Mucosa of gallbladder (tissue), 1 donor: ENCODE measurements at places on chromosomes 7 and 10. TPM values are rescaled to one million over a fixed set of nuclear protein-coding genes. Genes with fewer than 3 reads are reported as not detected.
A peak's percentile ranks its signal among the peaks of the same experiment; 100 is the strongest.

The HOXA5 gene
- 0.81 TPM for total RNA-seq

The TMEM196 gene
- total RNA-seq, result not detected

DNA sequence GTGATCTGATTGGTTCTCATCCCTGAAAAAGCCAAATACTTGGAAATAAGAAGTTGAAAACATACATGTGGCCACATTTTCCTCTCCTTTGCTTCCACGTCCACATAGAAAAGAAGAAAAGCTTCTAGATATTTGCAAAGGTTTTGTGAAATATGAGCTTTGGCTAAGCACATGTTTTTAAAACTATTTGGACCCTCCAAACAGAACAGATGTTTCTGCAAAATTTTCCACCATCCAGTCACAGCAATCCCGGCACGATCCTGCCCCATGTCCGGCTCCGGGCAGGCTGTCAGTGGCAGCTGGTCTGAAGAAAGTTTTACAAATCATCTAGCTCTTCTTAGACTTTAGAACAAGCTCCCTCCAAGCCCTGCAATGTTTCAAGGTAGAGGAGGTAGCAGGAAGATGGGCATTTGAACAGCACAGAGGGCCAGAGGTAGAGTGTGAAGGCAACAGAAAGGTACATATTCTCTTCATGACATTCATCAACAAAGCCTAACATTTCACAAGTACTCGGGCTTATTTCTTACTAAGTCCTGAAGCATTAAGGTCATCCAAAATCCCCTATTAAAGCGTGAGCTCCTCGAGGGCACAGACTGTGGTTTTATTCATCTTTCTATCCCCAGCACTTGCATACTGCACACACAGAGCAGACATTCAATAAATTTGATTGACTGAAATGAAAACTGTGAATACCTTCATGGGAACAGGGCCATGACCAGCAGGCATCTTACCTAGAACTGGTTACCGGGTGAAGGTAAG, 110.1 kb downstream of the JAZF1 start:
- no peak for DNase-seq

- no peak for DNase-seq
Observed at GRCh38 chr7:159004411-159004810, 140.3 kb downstream of the VIPR2 start.

The COL13A1 gene
- 2.5 TPM for total RNA-seq

- DNase-seq, result no peak
Observed at GRCh38 chr7:136942401-136942800, 73.9 kb downstream of the CHRM2 start.

GRCh38 chr7:157401567-157402387, 65.0 kb downstream of the DNAJB6 start:
- DNase-seq, result no peak

GRCh38 chr10:29524720-29525119, 110.1 kb downstream of the SVIL start:
- DNase-seq, result no peak

DNA sequence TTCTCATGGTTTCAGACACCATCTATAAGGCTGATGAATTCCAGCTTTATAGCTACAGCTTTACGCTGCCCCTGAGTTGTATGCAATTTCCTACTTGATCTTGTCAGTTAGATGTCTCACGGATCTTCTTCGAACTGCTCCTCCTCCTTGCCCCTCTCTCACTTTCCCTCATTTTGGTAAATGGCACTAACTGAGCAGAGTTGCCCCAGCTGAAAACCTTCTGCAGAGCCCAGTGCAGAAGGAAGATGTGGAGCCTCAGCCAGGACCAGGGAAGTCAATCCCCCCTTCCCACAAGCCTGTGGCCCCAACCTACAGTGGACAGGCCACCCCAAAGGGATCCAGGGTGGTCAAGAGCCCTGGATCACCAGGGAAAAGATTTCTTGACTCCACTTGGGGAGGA, 49.0 kb upstream of the SEPHS1 start:
- no peak for DNase-seq

DNA sequence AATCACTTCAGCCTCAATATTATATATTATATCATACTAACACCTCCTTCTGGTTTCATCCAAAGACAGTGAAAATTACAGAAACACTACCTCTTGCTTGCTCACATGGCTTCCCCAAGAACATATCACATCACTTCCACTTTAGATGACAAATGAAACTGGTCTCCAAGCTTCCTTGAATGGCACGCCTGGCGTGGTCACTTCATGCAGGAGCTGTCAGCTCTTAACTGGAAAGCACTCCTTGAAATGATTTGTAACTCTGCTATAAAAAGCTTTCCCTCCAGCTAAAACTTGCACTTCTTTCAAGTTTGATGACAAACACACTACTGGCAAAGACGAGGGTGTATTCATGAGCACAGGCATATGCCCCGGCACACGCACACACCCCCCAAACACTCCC, 84.1 kb upstream of the INHBA start:
- no peak for DNase-seq

DNA sequence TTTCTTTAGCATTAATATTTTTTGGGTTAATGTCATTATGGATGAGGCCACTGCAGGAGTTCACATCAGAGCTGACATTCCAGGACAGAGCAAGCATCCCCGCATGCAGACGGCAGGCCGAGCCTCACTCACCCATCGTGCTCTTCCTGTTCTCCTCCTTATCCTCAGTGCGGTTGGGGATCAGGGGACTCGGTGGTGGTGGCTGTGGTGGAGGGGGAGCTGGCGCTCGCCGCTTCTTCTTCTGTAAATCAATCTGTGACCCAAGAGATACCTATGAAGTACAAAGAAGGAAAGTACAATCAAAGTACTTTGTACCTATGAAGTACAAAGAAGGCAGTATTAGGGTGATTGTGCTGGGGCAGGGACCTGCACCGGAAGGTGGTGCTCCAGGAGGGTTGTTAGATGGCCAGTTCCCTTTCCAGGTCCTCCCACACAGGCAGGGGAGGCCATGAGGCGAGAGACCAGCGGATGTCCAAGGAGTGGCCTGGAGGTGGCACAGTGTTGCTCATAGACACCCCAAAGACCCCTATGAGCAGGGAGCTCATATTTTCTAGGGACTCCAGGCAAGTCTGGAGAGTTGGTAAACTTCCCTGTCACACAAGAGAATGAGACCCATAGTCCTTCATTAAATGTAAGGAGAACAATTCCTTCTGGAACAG, 231.4 kb downstream of the COBL start:
- no peak for DNase-seq

DNA sequence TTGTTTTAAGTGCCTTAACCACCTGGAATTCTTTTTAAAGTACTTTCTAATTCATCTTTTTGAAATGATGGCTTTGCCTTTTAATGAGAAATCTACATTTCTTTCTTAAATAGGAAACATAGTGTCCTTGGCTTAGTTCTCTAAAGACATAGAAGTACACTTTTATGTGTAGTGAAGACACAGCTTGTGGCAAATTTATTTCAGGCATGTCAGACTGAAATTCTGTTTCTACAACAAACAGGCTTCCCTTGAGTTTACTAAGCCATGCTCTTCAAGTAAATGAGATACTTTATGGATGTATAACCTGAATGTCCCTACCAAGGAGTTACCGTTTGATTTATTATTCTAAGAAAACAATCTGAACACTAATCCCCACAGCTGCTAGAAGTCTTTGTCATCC, 136.9 kb upstream of the MAGI2 start:
- DNase-seq, result no peak

DNA sequence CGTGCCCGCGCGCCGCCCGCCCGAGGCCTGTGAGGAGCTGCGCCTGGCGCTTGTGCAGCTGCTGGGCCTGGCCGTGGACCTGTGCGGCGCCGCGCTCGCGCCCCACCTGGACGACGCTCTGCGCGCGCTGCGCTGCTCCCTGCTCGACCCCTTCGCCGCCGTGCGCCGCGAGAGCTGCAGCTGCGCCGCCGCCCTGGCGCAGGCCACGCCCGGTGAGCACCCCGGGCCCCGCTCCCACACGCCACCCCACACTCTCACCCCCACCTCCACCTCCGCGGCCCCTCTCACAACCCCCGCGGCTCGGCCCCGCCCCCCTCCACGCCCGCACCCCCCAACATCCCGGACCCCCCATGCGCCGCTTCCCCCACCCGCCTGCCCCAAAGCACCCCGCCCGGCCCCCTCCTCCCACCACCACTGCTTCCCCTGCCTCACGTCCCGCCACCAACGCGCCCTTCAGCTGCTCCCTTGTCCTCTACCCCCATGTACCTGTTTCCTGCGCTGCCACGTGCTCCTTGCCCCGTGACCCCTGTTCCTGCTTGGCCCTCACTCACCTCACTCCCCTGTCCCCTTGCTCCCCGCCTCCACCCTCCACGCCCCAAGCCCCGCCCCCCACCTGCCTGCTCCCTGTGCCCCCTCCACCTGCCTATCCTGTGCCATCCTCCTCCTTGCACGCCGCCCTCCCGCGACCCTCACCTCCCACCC, at the start of gene PRKAR1B:
PRKAR1B (minus strand) TSS at position 178 of the 702 bp plus-strand sequence. CDS start 15,776 bp downstream, outside the sequence.
- no peak for DNase-seq

GRCh38 chr10:33773253-33773573, 438.7 kb upstream of the NRP1 start:
- DNase-seq, result peak; percentile 17

The UTF1 gene
- total RNA-seq, result not detected

DNA sequence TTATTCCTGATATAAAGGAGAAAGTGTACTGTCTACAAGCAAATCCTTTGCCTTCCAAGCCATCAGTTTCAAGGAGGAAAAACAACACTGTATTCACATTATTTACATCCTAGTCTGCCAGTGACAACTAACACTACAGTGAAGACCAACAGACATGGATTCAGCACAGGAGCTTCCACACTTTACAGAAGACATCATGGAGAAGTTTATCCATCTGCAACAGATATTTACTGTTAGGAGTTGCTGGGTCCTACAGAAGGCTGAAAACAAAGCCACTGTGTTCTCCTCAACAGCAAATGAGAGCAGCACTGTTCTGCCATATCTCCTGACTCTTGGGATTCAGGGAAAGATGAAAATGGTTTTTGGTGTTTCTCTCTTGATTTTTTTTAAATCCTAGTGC, 31.9 kb downstream of the NAPEPLD start:
- no peak for DNase-seq

The INA gene
- 0.40 TPM for total RNA-seq

GRCh38 chr10:86188326-86188725, 178.3 kb downstream of the GRID1 start:
- no peak for DNase-seq

DNA sequence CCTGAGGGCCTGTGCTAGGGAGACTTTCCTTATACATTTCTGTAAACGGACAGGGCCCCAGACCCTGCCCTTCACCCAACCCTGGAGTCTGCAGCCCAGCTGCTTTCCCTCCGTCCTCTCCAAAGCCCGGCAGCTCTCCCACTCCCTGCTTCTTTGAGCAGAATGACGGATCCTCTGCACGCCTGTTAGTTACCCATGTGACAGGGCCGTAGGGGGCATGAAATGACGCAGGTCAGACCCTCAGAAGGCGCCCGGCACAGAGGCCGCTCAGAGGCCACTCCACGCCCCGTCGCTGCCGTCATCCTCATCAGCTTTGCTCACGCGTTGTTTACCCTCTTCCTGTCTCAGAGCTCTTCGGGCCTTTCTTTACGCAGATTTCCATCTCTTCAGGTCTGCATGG, 60.2 kb upstream of the MKRN1 start:
- DNase-seq, result no peak

- DNase-seq, result no peak
Observed at GRCh38 chr7:2795906-2796305, 48.2 kb downstream of the GNA12 start.

The GPER1 gene
- 4.7 TPM for total RNA-seq
